Stimulated activated CD4-positive, alpha-beta T cell treated with anti-CD3 and anti-CD28 coated beads, Interleukin-1b, Interleukin-23, amount 100 ng/mL, for 24 hours (primary cell): ENCODE measurements at places on chromosomes 5 and 9.

GRCh38 chr5:6598351-6598900 is 34.4 kb downstream of the NSUN2 start:
- DNase-seq = no peak

- no peak for DNase-seq
These were observed 250.8 kb downstream of the ENC1 start for GRCh38 chr5:74389531-74390305.

- DNase-seq = no peak
These were observed 247.6 kb downstream of the TMEM232 start for GRCh38 chr5:110478895-110479294.

DNA sequence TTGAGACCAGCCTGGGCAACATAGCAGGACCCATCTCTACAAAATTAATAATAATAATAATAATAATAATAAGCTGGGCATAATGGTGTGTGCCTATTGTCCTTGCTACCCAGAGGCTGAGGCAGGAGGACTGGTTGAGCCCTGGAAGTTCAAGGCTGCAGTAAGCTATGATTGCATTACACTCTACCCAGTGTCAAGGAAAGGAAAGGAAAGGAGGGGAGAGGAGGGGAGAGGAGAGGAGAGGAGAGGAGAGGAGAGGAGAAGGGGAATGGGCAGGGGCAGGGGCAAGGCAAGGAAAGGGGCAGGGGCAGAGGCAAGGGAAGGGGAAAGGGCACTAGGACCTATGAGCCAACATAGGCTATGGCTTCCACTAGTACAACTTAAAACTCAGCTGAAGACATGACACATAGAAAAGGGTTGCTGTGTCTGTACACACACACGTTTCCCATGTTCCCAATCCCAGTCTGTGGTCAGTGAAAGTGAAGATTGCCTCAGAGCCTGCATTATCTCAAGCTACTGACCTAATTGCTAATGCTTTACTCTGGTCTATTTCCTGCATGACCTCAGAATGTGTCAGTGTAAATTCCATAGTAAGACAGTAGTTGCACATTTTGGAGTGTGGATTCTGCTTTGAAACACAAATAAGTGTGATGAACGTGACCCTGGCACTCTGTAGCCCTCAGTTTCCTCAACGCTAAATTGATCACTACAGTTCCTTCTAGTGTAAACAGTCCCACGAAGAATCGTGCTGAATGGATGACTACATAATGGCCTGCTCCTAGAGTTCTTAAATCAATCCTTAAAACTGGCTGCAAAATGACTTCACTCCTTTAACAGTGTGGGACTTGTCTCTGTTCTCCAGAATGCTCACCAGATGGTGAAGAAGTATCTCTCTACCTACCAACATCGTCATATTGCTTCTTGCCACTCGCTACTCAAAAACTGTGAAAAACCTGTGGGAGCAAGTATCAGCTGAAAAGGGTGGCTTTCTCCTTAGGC is 497.0 kb downstream of the RAB3C start:
- DNase-seq = no peak

DNA sequence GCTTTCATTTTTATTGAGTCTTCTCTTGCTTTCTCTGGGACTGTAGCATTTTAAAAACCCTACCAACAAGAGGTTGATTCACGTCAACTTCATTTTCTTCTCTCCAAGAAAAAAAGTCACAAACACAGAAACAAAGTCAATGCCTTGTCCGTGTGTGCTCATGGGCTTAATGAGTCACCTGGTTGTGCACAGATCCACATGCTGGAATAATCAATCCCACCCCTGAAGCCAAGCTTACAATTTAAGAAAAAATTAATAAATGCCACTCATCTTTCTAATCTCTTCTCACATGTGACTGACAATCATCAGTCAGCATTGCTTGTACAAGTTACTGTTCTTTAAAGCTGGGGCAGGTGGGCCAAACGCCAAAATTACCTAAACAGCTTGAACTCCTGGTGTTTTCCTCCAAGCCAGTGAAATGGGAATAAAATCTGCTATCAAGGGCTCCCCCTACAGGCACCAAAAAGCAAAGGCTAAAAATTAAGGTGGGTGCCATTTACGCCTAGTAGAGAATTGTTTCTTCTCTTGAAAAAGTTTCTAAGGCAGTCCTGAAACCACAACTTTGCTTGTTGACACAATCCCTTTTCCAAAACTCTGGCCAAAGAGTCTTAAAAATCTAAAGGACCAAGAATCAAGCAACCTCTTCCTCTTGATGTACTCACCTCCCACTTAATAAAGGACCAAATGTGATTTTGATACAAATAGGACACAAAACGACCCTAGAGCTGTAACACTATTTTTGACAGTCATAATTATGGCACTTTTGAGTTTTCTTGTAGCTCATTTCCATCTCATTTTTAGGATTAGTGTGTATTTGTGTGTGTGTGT is 21.3 kb downstream of the TRMO start:
- DNase-seq = no peak

- DNase-seq = no peak
These were observed 1.8 kb upstream of the CNOT6 start for GRCh38 chr5:180492226-180492903.

GRCh38 chr5:13552361-13552760 is 392.1 kb downstream of the DNAH5 start:
- DNase-seq = no peak

DNA sequence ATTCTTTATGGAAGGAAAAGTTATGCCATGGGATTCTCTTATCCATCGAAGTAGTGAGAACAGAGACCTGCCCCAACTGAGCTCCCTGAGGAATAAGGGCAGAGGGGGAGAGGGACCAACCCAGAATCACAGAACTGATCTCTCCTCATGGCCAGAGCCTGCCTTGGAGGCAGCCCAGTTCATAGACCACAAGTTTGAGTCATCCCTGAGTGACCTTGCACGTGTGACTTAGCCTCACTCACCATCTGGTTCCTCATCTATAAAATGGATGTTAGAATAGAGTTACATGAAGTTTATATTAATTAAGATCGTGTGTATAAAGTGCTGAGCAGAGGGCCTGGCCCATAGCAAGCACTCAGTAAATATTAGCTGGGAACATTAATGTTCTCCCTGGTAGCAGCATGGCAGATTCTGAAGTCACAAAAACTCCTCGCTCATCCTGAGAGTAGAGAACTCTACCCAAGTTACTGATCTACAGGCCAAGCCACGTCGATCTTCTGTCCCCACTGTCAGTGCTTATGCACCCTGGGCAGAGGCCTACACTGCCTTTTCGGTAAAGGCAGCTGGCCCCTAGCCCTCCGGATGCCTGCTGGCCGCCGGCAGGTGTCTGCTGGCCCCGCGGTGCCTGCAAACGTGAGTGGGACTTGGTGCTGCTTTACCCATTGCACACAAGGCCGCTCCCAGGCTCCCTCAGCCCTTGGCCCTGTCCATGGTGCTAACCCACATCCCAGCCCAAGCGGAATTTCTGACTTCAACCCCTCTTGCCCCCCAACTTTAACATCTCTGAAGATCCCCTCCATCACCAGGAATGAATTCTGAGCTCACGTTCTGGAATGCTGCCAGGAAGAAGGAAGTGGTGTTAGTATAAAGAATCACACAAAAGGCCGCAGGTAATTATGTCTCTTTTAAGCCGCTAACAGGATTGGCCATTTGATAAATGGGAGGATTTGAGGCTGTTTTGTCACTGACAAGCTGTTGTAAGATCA is 61.1 kb upstream of the ARAP3 start:
- DNase-seq = no peak

DNA sequence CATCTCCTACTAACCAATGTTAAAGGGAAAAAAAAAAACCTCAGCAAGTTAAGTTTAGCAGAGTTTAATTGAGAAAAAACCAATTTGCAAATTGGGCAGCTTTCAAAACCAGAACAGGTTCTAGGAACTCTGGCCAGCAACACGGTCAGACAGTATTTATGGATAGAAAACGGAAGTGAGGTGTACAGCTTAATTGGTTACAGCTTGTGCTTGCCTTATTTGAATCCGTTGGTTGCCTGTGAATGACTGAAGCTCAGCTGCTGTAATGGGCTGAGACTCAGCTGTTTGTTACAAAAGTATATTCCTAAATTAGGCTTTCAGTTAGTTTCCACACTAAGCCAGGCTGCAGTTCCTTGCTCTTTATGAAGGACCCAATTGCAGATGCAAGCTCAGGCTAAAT is 217.0 kb downstream of the SREK1 start:
- no peak for DNase-seq

DNA sequence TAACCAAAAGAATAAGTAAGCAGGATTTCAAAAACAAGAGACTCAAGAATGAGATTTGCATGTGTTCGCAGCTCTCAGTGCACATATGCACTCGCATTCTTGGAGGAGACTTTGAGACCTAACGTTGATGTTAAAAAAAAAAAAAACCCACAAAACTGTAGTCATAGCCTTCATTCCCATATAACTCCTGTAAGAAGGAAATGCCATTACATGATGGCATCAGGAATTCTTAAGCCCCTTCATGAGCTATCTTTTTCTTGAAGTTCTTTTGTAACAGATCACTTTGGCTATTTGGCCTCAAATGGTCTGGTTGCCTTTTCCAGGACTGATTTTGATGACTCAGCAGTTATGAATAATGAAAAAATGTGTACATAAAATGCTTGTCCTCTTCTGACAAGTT is 113.8 kb downstream of the ALDH1A1 start:
- no peak for DNase-seq

DNA sequence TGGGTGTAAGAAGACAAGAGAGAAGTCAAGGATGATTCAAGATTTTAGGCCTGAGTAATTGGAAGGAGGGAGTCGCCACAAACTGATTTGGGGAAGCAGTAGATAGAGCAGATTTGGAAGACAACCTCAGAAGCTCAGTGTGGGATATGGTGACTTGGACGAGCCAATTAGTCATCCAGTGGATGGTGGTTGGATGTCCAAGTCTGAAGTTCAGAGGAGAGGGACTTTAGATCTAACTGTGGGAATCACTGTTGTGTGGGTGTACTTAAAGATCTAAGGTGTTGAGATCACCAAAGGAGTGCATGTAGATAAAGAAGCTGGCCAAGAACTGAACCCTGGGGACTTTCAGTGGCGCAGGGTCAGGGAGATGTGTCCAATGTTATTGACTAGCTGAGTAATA is 2.2 kb downstream of the IDNK start:
- no peak for DNase-seq

DNA sequence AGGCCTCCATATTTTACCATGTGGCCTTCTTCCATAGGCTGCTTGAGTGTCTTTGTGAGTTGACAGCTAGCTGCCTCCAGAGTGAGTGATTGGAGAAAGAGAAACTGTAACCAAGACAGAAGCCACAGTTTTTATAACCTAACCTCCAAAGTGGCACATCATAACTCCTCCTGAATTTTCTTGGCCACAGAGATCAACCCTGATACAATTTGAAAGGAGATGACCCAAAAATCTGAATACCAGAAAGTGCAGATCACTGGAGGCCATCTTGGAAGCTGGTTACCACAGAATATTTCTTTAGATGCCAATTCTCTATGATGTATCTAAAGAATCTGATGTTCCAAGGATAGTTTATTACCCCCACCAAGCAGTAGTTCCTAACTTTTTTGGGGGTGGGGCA is 254.3 kb upstream of the PDE4D start:
- no peak for DNase-seq

DNA sequence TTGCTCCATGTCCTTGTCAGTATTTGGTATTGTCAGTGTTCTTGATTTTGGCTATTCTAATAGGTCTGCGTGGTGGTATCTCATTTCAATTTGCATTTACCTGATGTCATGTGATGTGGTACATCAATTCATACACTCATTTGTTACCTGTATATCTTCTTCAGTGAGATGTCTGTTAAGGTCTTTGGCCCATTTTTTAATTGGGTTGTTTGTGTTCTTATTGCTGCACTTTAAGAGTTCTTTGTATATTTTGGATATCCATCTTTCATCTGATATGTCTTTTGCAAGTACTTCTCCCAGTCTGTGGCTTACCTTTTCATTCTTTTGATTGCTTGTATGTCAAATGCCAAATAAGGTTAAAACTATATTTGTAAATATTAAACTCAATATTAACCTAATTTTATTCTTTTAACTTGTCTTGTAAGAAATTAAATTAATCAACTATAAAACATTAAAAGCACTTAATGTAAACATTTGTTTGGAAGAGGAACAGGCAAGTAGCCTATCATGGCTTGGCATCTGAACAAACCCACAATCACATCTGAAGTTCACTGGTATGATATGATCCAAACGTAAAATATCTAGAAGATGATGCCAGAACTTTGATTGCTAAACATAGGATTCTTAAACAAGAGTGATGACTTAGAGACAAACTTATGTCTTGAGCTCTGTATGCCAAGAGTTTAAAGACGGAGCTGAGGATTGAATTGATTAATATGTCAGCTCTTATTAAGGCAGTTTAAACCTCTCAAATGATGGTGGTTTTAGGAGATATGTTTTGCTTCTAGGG is 587.3 kb downstream of the ANXA1 start:
- DNase-seq = no peak

- DNase-seq = no peak
These were observed 6.4 kb downstream of the ENTREP1 start for GRCh38 chr9:69331444-69331843.

GRCh38 chr5:159131951-159132350 is 32.2 kb upstream of the EBF1 start:
- no peak for DNase-seq

DNA sequence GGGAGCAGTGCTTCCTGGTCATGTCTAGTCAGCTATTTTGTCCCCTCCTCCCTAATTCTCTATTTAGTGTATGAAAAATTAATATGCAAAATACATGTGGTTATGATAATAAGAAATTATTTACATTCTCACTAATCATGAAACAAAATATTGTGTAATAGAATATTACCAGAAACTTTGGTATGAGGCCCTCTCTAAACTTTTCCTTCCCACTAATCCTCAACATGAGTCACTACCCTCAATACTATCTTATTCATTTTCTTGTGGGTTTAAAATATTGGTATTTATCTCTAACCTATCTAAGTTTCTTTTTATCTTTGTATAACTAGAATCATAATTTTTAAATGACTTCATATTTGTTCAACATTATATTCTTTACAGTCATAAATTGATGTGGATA is 545.9 kb upstream of the PTPRD start:
- no peak for DNase-seq

DNA sequence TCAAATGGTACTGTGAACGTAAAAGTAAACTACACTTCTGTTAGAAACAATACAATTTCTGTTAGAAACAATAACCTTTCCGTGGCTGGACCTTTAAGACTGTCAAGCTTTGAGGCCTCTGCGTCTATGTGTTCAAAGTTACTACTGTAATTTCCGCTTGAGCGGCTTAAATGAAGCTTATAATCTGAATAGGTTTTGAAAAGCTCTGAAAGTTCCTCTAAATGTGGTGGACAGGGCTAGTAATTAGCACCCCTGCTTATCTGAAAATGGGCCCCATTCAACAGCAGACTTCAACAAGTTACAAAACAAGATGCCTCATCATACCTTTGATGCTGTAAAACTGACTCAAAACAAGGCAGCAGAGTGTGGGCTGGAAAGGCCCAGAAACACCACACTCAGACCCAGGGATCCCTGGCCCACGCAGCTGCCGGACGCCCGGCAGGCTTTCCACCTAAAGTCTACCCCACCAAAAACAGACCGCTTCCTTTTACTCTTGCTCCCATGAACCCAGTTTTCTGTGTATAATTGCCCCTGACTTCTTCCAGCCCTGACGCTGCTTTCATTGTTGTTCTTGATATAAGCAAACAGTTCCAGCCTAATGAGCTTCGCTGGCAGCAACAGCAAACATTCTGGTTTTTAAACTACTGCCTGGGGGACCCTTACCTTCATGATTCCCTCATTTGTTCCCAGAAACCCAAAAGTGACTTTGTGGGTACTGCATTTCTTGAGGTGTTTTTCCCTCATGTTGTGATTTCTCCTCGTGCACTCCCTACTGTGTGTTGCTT is 66.7 kb downstream of the TLE1 start:
- DNase-seq = no peak
